ENCODE measurements at places on chromosomes 6 and 20.

DNA sequence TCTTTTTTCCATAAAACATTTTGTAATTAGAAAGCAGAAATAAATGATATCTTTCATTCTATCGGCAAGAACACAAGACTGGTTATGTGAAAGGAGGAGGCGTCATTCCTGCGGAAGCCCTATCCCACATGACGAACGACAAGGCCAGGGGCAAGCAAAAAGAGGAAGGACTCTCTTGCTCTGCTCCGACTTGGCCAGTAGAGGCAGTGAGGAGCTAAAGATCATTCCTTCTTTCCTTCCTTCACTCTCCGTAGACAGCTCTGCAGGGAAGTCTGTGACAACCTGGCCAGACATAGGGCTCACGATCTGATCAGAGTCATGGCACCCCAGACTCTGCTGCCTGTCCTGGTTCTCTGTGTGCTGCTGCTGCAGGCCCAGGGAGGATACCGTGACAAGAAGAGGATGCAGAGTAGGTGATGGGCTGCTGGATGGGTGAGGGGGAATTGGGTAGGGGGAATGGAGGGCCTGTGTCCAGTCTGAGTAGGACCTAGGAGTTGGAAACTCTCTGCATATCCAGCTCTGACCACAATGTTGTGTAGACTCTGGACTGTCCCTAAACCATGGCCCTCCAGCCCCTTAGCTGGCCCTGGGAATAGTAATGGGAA, at the start of gene WFDC10A:
Gene WFDC10A (plus strand): TSS at position 244 of the 605 bp plus-strand sequence. CDS start 75 bp downstream, at position 319.
- no peak for DNase-seq

DNA sequence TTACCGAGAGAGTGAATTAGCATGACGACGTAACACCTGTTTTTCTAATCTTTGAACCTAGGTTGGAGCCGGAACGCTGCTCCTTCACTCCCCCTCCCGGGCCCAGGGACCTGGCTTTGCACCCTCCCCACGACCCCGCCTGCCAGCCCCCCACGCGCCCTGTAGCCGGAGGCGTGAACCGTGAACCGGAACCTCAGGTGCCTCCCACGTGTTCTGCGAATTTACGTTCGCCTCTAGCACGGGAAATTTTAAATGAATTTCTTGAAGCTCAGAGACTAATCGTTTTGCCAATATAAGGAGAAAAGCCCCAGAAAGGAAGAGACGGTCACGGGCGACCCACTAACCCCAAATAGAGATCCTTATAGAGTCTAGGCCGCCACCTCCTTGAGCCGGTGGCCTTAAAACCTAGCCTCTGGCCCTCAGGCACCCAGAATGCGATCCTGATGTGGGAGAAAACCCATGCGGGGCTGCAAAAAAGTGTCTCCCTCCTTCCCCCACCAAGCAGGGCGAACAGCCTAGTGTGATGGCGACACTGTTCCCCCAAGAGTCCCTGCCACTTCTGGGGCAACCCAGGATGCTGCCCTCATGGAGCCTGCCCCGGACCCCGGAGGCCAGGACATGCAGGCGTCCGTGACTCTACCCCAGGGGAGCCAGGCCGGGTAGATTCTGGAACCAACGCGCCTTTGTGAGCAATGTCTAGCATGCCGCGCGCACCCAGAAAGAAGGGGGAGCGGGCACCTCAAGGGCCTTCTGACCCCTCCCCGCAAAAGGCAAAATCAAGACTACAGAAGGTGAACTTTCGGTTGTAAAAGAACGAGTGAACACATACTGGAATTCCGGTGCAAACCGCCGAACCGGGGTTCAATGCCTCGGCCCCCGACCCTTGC, 2.7 kb upstream of the SIM1 start:
- no peak for DNase-seq

DNA sequence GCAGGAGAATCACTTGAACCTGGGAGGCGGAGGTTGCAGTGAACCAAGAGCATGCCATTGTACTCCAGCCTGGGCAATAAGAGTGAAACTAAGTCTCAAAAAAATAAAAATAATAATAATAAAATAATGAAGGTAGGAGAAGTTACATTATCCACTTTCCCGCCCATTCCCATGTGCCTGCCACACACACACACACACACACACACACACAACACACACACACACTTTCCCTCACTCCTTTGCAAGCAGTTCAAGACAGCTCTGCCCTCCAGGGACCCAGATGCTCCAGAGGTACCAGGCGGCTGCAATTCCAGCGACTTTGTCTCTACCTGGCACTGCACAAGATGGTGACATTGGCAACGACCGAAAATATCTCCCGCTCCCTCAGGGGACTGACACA, 224.8 kb upstream of the JARID2 start:
- no peak for DNase-seq

DNA sequence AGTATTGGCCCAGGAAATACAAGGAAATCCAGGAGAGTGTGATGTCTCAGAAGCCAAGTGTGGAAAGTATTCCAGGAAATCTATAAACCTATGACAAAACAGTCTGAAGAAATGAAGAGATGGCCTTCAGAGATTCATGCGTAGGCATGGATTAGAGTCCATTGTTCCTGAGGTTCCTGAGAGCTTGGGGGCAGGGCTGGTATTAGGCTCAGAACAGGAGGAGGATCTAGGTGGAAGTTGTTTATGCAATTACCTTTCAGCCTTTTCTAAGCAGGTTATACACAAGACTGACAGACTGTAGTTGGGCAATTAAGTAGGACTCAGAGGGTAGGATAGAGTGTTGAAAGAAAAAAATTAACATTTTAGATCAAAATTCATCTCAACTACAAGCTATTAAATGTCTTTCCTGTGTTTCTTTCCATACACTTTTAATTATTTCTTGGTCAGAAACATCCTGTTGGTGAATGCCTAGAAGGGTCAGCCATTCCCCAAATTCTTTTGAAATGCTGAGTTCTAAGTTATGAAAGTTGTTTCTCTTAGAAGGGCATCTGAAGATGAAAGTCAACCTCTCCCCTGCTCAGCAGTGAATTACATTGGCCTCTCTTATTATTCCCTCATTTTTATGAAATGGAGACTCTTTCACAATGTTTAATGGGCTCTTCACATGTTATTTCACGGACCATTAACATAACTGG, 201.2 kb upstream of the MYLIP start:
- DNase-seq = no peak

DNA sequence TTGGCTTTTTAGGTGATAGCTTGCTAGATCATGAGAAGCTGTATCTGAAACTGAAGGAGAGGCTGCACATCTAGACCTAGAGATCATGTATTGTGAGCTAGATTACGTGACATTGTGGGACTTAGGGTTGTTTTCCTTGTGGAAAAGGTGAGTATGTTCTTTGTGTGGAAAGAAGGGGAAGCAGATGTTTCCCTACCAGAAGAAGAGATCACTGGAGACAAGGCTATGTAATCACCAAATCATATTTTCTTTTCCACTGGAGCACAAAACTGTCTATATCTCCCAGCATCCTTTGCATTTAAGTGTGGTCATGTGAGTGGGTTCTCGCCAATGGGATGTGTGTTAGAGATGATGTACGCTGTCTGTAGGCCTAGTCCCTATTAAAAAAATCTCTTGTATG, 7.0 kb upstream of the EPB41L2 start:
- DNase-seq = no peak

DNA sequence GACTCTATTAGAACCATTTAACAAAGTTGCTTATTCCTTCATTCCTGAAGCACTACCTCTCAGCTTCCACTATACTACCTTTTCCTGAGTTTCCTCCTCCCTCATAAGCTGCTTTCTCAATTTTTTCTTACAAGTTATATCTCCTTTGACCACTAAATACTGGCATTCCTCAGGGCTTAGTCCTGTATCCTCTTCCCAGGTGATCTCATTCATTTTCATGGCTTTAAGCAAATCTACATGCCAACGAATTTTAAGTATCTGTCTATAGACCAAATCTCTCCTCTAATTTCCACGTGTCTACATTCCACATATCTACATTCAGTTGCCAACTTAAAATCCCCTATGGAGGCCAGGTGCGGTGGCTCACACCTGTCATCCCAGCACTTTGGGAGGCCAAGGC, 134.7 kb downstream of the BTBD9 start:
- DNase-seq = no peak

DNA sequence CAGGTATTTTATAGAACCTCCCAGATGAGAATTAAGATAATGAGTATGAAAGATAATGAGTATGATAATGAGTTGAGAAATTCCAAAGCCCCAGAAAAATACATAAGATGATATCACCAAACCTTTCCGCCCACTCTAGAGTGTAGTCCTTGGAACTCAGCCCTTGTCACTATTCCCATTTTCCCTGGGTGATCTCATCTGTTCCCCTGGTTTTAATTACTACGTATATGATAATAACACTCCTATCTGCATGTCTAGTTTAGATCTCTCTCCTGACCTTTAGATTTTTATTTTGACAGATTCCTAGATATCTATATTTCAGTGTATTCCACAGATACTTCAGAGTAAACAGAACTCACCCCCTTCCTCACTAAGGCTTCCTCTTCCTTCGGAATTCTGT, 51.0 kb upstream of the ASIP start:
- DNase-seq = no peak

GRCh38 chr6:67888886-67889681, 746.0 kb upstream of the ADGRB3 start:
- DNase-seq = no peak

Data from CD4-positive, alpha-beta T cell treated with Interleukin-6 at 100 ng/mL for 8 hours (primary cell).